BE2C (cell line): ENCODE measurements at places on chromosomes 11 and 22.
A peak's percentile ranks its signal among the peaks of the same experiment; 100 is the strongest.

- DNase-seq: no peak
These were observed 537.9 kb downstream of the NTM start for GRCh38 chr11:131908316-131908715.

GRCh38 chr11:36478700-36479329, 31.3 kb downstream of the TRAF6 start:
- DNase-seq: peak; percentile 22

- DNase-seq: no peak
These were observed 22.2 kb downstream of the CLDN5 start for GRCh38 chr22:19501897-19502447.

- DNase-seq: no peak
These were observed 11.3 kb downstream of the MYBPC3 start for GRCh38 chr11:47340980-47341775.

DNA sequence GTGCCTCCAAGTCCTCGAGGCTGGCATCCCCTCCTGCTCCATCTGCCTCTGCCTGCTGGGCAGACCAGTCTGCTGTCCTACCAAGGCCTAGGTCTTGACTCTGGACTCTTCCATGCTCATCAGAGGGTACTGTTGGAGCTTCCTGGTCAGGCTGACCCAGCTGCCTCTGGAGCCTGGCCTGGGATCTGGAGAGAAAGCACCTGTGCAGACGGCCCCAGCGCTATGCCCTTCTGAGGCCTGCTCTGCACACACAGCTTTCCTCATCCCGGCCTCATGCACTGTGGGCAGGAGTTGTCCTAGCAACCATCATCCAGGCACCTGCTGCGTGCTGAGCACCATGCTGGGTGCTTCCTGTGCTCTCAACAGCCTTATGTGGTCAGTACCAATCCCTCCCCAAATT, 70.8 kb downstream of the CDKN1C start:
- DNase-seq: no peak

DNA sequence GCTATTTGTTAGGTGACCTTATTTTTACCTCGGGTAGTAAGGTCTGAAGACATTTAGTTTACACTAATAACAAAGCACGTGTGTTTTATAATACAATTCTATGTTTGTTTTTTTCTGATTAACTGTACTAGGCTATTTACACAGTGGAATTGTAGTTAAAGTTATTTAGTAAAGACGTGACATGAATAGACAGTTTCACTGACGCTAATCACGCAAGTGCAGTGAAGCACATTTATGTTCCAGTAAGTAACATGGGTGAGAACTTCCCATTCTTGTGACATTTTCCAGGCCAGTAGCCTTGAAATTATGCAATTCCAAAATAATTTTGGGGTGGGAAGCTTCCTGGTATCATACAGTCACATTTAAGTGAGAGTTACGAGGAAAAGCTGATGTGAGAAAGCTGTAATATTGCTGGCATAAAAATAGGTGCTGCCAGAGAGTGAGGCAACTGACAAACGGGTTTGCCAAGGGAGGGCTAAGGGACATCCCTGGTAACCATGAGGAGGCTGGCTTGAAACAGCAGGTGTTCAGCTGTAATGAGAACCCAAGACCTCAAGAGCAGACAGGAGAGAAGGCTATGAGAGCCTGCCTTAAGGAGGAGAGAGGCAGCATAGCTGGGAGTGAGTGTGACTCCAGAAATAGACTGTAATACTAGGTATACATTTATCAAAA, 378.8 kb downstream of the DCDC1 start:
- DNase-seq: no peak

DNA sequence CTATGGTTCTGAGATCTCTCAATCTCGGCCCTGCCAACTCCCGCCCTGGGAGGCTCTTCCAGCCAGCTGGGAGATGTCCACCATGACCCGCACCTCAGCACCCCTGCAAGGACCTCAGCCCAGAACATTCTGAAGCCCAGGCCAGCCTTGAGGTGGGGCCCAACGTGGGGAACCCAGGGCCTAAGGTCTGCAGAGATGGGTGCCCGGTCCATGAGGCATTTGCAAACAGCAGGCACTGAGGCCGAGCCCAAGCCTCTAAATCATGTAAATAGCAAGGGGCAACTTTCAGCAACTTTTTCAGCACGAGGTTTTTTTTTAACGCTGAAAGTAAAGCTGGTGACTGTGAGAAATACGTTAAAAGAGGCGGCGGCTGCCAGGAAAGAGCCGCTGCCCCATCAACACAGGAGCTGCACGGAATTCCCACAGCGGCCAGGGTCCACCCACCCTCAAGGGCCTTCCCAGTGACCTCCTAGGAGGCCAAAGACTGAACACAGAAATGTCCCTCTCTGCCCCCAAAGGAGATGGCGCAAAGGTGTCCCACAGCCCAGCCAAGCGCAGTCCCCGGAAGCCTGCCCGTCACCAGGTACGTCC, 46.9 kb downstream of the BRD1 start:
- DNase-seq: no peak

DNA sequence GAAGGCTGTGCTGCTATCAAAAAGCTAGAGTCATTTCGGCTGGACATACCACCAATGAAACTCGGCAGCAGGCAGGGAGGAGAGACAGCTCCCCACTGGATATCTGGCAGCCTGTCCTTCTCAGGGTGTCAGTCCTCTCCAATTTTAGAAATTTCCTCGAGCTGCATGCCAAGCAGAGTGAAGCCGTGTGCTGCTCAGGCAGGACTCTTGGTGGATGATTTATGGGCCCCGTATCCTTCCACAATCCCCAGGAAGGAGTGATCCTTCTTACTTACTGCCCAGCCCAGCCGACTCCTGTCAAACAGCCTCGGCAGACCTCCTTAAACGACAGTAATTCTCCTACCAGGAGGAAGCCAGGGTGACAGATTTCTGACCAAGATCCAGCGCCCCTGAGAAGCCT, 410.4 kb downstream of the TENM4 start:
- DNase-seq: no peak

- peak; percentile 15 for DNase-seq
These were observed 19.1 kb upstream of the OOSP1 start for GRCh38 chr11:59918987-59919589.

GRCh38 chr11:120254788-120255518, 15.0 kb downstream of the POU2F3 start:
- DNase-seq: no peak

- no peak for DNase-seq
These were observed 256.5 kb downstream of the CNTN5 start for GRCh38 chr11:99277281-99277680.

GRCh38 chr11:38305682-38306081, 1707.6 kb upstream of the RAG2 start:
- no peak for DNase-seq

GRCh38 chr11:21807350-21807749, 385.5 kb upstream of the ANO5 start:
- DNase-seq: no peak

DNA sequence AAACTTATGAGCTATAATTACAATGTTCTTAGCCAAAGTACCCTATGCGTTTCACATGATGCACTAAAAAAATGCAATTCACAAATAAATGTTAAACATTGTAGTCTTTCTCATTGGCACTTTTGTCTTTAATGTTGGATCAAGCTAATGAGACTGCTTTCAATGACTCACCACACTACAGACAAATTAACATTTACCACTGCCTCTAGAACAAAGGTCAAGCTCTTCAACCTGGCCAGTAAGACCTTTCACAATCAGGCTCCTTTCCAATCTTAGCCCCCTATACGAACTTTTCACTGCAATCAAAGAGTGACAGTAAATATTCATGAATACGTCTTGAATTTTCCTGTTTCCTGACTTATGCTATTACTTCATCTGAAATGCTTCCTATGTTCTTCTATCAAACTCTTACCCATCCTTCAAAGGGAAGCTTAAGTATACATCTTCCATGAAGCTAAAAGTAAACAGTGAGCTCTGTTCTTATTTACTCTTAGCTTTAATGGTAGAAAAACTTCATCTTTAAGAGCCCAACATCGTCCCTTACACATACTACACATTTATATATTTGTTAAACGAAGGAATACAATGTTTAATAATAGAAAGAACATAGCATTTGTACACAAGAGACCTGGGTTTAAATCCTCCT, 326.6 kb upstream of the PITPNB start:
- no peak for DNase-seq

- peak; percentile 14 for DNase-seq
These were observed 33.8 kb downstream of the OR2AG2 start for GRCh38 chr11:6737872-6738466.

GRCh38 chr11:12090061-12090591, 20.3 kb upstream of the MICAL2 start:
- DNase-seq: no peak

- DNase-seq: no peak
These were observed 89.3 kb downstream of the NAT10 start for GRCh38 chr11:34194576-34195335.

DNA sequence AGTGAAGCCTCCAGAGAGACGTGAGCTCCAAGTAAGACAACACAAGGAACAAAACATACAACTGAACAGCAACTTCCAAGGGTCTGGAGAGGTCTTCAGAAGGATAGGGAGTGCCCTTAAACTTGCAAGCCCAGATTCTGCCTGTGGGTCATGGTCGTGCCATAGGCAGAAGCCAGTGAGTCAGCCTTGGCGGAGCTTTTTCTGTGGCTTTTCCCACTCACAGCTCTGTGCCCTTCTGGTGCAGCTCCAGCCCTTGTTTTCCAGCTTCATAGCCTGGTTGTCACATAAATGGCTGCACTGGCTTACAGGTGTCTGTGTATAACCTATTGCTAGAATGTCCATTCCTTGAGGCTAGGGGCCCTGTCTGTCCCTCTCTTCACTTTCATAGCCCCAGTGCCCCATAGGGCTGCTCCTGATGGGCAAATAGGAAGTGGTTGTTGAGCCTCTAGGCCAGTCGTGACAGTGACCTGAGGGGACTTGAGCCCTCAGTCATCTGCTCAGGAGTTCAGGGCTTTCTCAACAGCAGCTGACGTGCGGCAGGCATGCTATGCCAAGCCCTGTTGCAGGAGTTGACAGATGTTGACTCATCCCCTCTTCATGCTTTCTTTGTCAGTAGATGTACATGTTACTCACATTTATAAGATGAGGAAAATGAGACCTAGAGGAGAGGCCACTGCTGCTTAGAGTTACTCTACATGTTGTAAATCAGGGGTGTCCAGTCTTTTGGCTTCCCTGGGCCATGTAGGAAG, 7.4 kb downstream of the MED15 start:
- DNase-seq: no peak

DNA sequence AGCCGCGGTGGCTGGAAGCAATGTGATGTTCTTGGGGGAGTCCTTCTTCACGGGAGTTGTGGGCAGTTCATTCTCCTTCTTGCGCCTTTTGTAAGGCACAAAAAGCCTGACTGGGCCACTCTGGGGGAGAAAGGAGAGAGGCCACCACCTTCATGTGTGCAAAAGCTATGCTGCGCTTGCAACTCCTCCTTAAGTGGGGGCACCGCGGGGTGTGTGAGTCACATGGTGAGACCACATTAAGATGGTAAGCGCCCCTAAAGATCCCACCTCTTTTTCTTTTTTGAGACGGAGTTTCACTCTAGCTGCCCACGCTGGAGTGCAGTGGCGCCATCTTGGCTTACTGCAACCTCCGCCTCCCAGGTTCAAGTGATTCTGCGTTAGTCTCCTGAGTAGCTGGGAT, 14.1 kb downstream of the DEAF1 start:
- no peak for DNase-seq

DNA sequence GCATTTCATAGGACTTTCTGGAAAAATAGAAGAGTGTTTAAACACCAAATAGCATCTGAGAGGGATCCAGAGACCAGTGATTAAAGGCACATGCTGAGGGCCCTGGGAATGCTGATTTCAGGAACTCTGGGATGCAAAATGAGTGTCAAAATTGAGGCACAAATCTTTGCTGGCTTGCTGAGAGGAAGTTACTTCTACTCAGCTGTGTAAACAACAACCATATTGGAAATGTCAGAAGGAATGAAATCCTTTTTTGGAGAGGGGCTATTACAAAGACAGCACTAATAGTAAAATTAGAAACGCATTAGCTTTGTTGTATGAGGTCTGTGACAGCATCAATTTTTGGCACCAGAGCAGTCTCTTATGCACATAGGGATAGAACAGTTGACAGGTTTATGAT, 267.8 kb upstream of the RAG2 start:
- no peak for DNase-seq

DNA sequence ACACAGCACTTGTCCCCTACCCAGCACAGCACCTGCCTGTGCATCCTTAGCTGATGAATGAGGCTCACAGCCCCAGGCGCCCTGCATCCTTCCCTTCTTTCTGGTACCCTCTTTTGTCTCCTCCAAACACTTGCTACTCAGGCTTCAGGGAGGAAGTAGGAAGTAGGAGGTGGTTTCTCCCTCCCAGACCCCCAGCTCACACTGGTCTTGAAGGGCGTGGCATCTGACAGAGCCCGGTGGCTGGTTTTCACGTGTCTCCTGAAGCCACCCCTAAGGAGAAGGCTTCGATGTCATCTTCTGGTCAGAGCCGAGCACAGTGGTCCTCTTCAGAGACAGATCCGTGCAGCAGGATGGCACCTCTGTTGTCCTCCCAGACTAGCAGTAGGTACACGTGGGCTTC, 109.8 kb downstream of the PTPRJ start:
- no peak for DNase-seq

DNA sequence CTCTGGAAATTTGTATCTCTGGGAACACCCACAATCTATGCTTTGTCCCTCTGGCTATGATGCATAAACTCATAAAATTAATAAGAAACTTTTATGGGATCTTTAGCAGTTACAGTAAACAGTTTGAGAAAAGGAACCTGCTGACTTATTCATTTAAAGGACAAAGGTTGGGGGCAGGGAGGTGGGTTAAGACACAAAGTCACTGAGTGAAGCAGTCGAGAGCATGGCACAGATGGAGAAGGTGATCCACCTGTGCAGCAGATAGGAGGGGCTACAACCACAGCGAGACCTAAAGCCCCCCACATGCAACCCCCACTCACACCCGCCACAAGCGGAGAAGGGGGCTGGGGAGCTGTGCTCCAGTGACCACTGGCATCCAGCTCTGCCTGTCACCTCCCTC, 45.0 kb downstream of the SMCO4 start:
- DNase-seq: no peak

DNA sequence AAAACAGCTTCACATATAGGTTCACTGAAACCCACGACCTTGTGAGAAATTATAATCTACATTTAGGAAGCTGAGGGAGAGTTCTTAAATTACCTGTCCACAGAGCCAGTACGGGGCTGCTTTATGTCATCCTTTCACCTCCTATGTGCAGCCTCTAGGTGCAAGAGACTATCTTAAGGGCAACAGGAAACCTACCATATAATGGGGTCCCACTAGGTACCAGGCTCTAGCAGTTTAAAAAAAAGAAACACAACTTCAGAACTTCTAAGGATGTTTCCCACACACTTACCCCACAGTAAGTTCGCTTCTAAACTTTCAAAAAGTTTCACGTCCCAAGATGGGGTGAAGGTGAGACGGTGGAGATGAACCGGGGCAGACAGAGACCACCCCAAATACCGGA, 573 bp downstream of the STK33 start:
- DNase-seq: no peak
